ENCODE measurements at places on chromosomes 6 and 20.

GRCh38 chr6:140379919-140380318 lies 1005.5 kb upstream of the CITED2 start:
- DNase-seq, result no peak

- no peak for DNase-seq
These were observed 21.6 kb downstream of the SOBP start for GRCh38 chr6:107511511-107511993.

- DNase-seq, result no peak
These were observed 1279.0 kb upstream of the MAP3K7 start for GRCh38 chr6:91865889-91866288.

- DNase-seq, result no peak
These were observed 384.1 kb downstream of the GRIK2 start for GRCh38 chr6:101777646-101778045.

- DNase-seq, result no peak
These were observed 90.9 kb downstream of the CEP162 start for GRCh38 chr6:84136364-84137050.

GRCh38 chr20:10965936-10966470 lies 292.2 kb upstream of the JAG1 start:
- DNase-seq, result no peak

DNA sequence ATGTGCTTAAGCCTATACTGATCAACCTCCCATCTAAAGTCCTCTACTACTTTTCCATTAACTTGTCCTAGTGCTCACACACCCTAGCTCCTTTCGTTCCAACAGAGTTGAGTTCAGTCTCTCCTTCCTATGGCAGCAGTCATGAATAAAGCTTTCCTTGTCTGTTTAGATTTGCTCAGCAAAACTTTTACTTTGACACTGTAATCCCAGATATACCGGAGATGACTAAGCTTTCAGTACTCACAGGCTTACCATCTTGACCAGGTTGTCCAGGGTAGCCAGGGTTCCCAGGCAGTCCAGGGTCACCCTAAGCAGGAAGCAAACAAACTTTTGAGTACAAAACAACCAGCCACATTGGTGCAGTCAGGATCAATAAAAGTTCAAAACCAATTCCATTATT lies 90.7 kb downstream of the COL21A1 start:
- DNase-seq, result no peak

DNA sequence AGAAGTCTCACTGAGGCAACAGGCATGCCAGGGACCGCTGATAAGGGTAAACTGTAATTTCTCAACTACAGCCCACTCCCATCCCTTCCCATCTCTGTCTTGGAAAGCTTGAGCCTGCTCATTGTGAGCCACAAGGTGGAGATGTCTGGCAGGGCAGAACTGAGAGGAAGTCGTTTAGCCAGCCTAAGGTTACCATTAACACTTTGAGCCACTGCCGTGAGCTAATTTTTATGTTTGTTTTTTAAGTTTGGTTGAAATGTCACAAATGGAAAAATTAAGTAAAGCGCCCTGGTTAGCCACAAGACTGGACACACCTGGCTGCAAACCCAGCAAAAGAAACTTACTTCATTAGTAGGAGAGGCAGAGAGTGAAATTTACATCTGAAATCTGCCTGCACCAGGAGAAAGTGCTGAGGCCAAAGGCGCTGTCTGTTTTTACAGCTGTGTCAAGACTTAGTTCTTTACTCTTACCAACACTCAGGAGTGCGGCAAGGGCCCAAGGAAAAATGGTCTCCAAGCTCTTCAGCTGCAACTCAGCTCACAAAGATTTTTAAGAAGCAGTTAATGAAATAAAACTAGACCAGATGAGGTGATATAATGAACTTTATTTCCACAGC lies 50.0 kb upstream of the FAM83C start:
- peak; percentile 48 for DNase-seq

DNA sequence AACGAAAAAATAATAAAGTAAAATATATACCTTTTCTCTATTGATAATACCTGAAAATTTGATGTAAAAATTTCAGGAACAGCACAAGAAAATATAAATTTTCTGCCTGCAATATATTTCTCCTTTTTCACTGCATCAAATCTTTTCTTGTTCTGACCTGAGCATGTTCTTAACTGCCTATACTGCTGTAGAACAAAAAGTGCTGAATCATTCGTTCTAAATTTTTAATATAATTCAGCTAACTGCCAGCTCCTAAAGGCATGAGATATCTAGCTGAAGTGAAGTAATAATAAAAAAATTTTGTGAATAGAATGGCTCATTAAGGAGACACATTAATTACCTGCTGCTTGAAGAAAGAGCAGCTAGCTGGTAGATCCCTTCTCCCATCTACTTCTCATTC lies 188.6 kb upstream of the FKBP1C start:
- DNase-seq, result no peak

- no peak for DNase-seq
These were observed 33.8 kb downstream of the CD40 start for GRCh38 chr20:46151936-46152335.

DNA sequence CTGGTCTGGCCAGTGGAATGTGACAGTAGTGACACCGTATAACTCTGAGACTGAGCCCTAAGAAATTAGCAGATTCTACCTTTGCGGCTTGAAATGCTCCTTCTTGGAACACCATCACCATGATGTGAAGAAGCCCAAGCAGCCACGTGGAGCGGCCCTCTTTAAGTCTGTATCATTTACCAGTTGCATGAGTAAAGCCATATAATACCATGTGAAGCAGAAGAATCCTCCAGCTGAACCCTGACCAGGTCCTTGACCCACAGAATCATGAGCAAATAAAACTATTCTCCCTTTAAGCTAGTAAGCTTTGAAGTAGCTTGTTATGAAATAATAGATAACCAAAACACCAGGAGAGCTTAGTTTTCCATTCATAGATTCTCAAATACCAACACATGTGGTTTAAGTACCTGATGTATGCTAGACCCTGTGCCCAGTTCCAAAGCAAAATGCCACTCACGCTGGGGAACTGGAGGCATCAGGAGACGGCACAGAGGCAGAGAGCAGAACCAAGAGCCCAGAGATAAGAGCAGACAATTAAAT lies 56.8 kb upstream of the SLC32A1 start:
- peak; percentile 23 for DNase-seq

GRCh38 chr20:8187740-8188139 lies 55.7 kb downstream of the PLCB1 start:
- no peak for DNase-seq

DNA sequence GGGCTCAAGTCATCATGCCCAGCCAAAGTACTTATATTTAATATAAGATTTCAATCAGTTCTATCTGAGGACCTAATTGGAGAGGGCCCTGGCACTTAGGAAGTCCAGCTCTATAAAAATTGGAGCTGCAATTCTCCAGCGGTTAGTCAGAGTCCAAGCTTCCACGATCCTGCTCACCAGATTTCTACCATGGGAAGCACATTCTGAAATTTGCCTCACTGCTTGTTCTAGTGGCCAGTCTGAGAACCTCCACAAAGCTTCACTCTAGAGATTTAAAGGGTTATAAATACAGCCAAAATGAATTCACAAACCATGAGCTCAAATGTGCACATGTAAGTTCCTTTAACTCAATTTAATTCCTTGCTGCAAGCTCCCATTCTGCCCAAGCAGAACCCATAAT lies 33.5 kb downstream of the PNLDC1 start:
- no peak for DNase-seq
